ENCODE measurements at places on chromosomes 1 and 21. TPM values are rescaled to one million over a fixed set of nuclear protein-coding genes. Genes with fewer than 3 reads are reported as not detected.

Gene S100A6
- total RNA-seq, result 252 TPM

DNA sequence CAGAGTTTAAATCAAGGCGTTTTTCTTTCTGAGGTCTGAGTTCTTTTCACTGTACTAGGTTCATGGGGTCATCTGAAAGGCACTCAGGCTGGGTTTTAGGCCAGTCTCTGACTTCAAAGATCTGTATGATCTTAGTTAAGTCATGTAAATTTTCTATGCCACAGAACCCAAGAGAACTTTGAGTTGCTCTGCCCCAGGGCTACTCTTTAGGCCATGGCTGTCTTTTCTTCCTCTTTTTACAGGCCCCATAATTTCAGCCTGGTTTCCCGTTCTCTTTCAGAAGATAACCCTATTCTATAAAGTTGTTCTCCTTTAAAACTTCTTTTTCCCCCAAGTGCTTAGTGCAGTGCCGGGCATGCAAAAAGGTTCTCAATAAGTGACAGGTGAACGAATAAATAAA is 26.1 kb downstream of the METTL13 start:
- no peaks in the 10 kb centered on the region for H3K27me3 ChIP-seq
- peaks cover 14% of the 10 kb centered on the region for H3K4me1 ChIP-seq
- no peak overlapping the region for H3K4me3 ChIP-seq
- DNase-seq, result no peak

- no peak for DNase-seq
- no peaks in the 10 kb centered on the region for H3K36me3 ChIP-seq
- H3K4me1 ChIP-seq, result no peaks in the 10 kb centered on the region
- H3K27ac ChIP-seq, result no peak overlapping the region
Observed at GRCh38 chr1:236211815-236212214, 69.5 kb downstream of the GPR137B start.

GRCh38 chr1:232017057-232017456 is 390.5 kb downstream of the DISC1 start:
- H3K4me1 ChIP-seq, result peaks cover 15% of the 10 kb centered on the region
- no peaks in the 10 kb centered on the region for H3K36me3 ChIP-seq
- H3K27me3 ChIP-seq, result no peaks in the 10 kb centered on the region

DNA sequence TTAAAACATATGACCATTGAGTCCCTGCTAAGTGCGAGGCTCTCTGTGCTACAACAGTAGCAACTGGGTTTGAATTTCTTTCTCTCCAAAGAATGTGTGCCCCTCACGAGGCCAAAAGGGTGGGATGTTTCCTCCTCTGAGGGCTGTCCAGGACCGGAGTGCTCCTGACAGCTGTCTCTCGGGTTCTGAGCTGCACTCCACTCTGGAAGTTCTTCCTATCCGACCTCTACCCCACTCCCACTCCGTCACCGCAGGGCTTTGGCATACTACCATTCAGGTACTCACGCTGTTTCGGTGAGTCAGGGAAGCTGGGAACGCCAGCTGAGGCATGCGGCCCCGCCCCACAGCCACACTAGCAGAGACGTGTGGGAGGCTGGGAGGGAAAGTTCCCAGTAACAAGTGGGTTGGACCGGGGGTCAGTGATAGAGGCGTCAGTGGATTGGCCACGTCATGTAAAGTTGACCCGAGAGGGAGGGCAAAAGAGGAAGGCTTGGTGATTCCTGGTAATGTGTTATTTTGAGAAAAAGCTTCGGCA is 705 bp upstream of the SLC50A1 start:
- peaks cover 33% of the 10 kb centered on the region for H3K36me3 ChIP-seq
- no peak overlapping the region for H3K4me3 ChIP-seq

Gene AADACL4
- not detected for total RNA-seq

GRCh38 chr1:19087737-19088594 is 122.1 kb downstream of the UBR4 start:
- H3K4me3 ChIP-seq, result no peak overlapping the region
- H3K27ac ChIP-seq, result no peak overlapping the region
- DNase-seq, result no peak
- no peaks in the 10 kb centered on the region for H3K4me1 ChIP-seq
- no peaks in the 10 kb centered on the region for H3K36me3 ChIP-seq

Measured in adrenal gland (tissue), 19 donors.